Activated T-cell treated with anti-CD3 and anti-CD28 coated beads for 1 hour (primary cell): ENCODE measurements at places on chromosomes 12 and 14.

- DNase-seq: no peak
These were observed 462.3 kb upstream of the LRFN5 start for GRCh38 chr14:41144370-41144769.

DNA sequence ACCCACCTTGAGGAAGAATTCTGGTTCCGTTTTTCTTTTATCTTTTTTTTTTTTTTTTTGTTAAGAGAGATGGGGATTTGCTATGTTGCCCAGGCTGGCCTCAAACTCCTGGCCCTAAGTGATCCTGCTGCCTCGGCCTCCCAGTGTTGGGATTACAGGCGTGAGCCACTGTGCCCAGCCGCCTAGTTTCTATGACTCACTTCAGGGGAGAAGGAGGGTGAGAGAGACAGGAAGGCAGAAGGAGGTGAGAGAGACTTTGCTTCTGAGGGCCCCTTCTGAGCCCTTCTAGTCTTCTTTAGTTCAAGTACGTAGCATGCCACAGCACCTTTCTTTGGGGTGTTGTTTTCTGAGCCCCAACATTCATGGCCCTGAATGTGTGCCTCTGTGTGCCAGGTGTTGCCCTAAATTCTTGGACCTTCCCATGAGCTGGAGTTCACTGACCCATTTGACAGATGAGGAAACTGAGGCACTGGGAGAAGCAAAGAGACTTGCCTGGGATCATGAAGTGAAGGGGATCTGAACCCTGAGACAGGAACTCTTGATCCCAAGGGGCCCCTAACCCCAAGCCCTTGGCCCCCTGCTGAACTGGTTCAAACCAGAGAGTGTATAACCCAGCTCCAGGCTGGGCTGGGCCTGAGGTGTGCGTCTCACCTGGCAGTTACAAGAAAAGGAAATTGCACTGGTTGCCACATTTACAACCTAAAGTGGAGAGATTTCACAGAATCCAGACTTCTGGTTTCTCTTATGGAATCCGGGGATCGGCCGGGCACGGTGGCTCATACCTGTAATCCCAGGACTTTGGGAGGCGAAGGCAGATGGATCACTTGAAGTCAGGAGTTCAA lies 20.8 kb downstream of the SH2B3 start:
- DNase-seq: no peak

- DNase-seq: no peak
These were observed 4.8 kb downstream of the ASCL4 start for GRCh38 chr12:107779077-107779831.

DNA sequence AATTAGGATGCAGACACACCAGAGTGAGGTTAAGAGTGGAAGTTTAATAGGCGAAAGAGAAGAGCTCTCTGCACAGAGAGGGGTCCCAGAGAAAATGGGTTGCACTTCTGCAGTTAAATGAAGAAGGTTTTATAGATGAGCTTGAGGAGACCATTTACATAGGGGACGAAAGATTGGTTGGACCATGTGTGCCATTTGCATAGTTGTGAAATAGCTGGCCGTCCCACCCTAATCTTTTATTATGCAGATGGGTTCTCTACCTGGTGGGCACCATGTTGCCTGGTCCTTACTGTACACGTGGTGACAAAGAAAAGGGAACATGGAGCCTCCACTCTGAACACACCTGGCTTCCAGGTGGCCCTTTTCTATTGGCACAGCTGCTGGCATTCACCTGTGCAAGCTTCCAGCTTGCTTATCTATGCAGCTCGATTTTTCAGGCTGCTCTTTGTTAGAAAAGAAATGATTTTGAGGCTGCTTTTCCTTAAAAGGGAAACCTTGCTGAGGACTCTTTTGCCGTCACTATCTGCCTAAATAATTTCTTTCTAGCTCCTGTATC lies 67.1 kb upstream of the SRSF5 start:
- DNase-seq: no peak
